ENCODE measurements at places on chromosomes 2 and 18.

GRCh38 chr2:18950361-18950851, 361.0 kb upstream of the NT5C1B start:
- DNase-seq: no peak
- no peak overlapping the region for H3K4me3 ChIP-seq
- no peaks in the 10 kb centered on the region for H3K27me3 ChIP-seq
- H3K4me1 ChIP-seq: no peaks in the 10 kb centered on the region
- H3K36me3 ChIP-seq: no peaks in the 10 kb centered on the region
- no peak overlapping the region for H3K27ac ChIP-seq

- no peak for DNase-seq
- no peak overlapping the region for H3K4me3 ChIP-seq
- H3K4me1 ChIP-seq: peaks cover 12% of the 10 kb centered on the region
- no peaks in the 10 kb centered on the region for H3K27me3 ChIP-seq
Measured at GRCh38 chr2:33377048-33377447, 99.4 kb upstream of the RASGRP3 start.

GRCh38 chr18:37680911-37681310, 115.3 kb upstream of the CELF4 start:
- no peaks in the 10 kb centered on the region for H3K36me3 ChIP-seq
- no peaks in the 10 kb centered on the region for H3K4me1 ChIP-seq
- no peak overlapping the region for H3K4me3 ChIP-seq
- no peak overlapping the region for H3K27ac ChIP-seq
- H3K27me3 ChIP-seq: no peaks in the 10 kb centered on the region

DNA sequence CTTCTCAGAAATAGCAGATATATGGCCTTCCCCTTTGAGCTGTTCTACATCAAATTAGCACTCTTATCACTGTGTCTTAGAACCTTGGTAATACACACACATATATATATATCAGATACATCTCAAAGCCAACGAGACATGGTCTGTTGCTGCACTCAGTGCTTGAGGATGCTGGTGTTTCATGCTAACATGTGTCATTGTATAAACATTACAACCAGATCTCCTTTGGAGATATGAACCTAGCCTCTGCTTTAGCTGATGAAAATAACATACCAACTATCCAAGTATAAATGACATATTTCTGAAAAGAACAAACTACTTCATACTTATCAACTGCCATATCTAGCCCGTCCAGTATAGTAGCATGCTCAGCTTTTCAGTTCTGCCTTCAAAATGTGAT, 226.7 kb upstream of the HNRNPA3 start:
- DNase-seq: no peak
- H3K27ac ChIP-seq: no peak overlapping the region
- no peak overlapping the region for H3K4me3 ChIP-seq
- H3K27me3 ChIP-seq: no peaks in the 10 kb centered on the region

GRCh38 chr18:43634994-43635393, 357.7 kb upstream of the SYT4 start:
- no peak for DNase-seq
- H3K4me3 ChIP-seq: no peak overlapping the region

DNA sequence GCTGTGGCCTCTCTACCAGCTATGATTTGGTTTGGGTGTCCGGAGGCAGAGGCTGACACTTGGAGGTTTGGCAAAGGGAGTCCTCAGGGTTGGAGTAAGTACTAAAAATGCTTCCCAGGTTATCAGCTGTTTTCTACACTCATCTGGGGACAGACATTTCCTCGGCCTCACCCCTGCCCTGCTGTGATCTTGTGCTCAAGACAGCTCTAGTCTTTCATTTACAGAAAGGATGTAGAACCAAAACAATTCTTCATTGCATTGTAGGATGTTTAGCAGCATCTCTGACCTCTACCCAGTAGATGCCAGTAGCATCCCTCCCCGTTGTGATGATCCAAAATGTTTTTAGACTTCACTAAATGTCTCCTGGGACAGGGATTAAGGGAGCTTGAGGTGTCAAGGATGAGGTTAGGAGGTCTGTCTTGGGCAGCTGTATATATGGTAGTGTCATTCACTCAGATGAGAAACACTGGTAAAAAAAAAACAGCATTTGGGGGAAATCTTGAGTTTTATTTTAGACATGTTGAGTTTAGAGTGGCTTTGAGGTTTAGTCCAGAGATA, 26.6 kb downstream of the CD28 start:
- no peaks in the 10 kb centered on the region for H3K4me1 ChIP-seq
- no peak overlapping the region for H3K4me3 ChIP-seq
- H3K27me3 ChIP-seq: no peaks in the 10 kb centered on the region
- no peak overlapping the region for H3K27ac ChIP-seq
- DNase-seq: no peak
- no peaks in the 10 kb centered on the region for H3K36me3 ChIP-seq

- H3K4me3 ChIP-seq: no peak overlapping the region
- DNase-seq: no peak
- H3K27ac ChIP-seq: no peak overlapping the region
- peaks cover 9% of the 10 kb centered on the region for H3K36me3 ChIP-seq
Measured at GRCh38 chr2:120262150-120262549, 9.5 kb downstream of the RALB start.

DNA sequence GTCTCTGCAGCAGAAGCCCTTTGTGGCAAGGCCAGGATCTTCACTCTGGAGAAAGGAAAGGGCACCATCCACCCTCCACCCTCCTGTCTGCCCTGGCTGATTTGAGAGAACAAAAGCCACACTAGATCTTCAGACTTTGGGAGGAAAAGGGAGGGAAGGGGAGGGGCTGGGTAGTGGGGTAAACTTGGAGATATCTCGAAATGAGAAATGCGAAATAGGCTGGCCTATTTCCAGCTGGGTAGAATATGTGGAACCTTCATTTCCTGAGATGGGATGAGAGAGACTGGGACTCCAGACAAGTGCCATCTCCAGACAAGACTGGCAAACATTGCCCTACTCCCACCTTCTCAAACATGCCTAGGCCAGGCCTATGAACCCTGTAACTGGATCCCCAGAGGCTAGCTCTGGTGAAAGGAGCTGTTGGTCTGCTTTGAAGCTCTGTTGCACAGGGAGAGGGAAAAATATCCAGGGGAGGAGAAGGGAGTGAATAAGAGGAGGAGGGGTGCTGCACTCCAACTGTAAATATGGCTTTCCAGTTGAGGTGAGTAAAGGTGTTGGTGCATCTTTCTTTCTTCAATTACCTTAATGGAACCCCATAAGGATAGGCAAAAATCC, 1.7 kb downstream of the HOXD12 start:
- no peaks in the 10 kb centered on the region for H3K36me3 ChIP-seq
- no peak overlapping the region for H3K4me3 ChIP-seq
- H3K27ac ChIP-seq: no peak overlapping the region
- DNase-seq: no peak
- H3K27me3 ChIP-seq: peaks cover 100% of the 10 kb centered on the region
- peaks cover 43% of the 10 kb centered on the region for H3K4me1 ChIP-seq

DNA sequence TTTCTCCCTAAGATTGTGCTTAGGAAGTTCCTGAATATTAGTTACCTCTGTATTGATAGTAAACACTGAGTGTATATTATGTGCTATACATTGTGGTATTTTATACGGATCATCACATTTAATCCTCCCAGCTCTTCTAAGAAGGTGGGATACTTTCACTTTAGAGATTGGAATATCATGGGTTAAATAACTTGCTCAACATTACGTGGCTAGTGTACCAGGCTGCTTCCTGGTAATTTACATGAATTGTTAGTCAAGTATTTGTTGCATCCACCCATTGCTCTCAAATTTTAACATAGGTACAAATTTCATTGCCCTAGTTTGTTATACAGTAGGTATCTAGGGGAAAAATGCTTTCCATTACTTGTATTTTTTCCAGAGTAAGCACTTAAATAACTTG, 21.4 kb downstream of the FAM98A start:
- H3K27ac ChIP-seq: no peak overlapping the region
- H3K27me3 ChIP-seq: no peaks in the 10 kb centered on the region
- DNase-seq: no peak

DNA sequence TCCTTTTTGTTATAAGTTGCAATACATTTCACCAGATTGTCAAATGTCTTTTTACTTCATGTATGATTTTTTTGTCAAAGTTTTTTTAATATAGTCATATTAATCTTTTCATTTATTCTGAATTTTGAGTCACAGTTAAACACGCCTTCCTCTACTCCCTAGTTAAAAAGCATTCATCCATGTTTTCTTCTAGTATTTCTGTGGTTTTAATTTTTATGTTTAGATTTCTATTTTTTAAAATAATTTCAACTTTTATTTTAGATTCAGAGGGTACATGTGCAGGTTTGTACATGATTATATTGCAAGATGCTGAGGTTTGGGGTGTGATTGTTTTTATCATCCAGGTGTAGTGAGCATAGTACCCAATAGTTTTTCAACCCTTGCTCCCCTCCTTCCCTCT, 146.7 kb upstream of the MYO3B start:
- H3K27ac ChIP-seq: no peak overlapping the region
- no peaks in the 10 kb centered on the region for H3K4me1 ChIP-seq
- no peak for DNase-seq
- no peak overlapping the region for H3K4me3 ChIP-seq
- no peaks in the 10 kb centered on the region for H3K27me3 ChIP-seq
- H3K36me3 ChIP-seq: peaks cover 4% of the 10 kb centered on the region

DNA sequence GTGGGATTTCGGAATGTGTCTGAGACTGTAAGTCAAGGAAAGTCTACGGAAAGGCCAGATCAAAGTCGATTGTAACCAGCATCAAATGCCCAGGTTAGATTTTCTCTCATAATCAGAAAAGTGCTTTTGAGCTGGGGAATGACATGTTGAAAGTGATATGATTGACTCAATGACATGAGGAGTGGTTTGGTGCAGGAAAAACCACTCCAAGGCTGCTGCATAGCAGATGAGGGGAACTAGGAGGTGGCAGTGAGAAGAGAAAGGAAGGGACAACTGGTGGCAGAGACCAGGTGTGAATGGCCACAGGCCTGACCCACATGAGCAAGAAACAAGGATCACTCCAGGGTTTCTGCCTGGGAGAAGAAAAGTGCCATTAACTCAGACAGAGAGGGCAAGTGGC, 822 bp downstream of the SLC35F6 start:
- no peaks in the 10 kb centered on the region for H3K27me3 ChIP-seq
- DNase-seq: no peak
- peaks cover 45% of the 10 kb centered on the region for H3K4me1 ChIP-seq
- H3K27ac ChIP-seq: peak overlapping the region; percentile 86

DNA sequence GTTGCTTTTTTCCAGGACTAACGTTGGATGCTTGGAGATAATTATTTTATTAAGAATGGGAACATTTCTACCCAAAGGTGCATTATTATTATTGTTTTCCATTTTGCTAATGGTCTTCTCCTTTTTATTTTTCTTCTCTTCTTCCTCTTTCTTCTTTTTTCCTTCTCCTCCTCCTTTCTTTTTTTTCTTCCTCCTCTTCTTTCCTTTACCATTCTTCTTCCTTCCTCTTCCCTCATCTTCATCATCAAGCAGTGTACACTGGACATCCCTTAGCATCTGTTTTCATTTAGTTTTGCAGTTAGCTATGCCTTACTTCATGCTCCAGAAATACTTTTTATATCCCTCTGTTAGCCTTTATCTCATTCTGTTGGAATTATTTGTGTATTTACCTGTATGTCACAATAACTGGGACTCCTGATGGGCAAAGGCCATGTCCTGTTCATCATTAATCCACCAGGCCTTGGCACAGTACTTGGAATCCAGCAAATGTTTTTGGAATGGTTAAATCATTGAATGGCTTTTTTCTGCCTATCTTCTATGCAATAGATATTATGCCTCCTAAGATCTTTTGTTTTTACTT, 162.7 kb downstream of the CAMKMT start:
- no peaks in the 10 kb centered on the region for H3K36me3 ChIP-seq
- DNase-seq: no peak
- H3K27ac ChIP-seq: no peak overlapping the region
- no peak overlapping the region for H3K4me3 ChIP-seq
- no peaks in the 10 kb centered on the region for H3K4me1 ChIP-seq

- peak overlapping the region; percentile 91 for H3K4me3 ChIP-seq
- H3K27me3 ChIP-seq: no peaks in the 10 kb centered on the region
- H3K4me1 ChIP-seq: peaks cover 8% of the 10 kb centered on the region
Measured at GRCh38 chr2:178478130-178478438, 316 bp downstream of the FKBP7 start.

GRCh38 chr2:124027182-124027581, 2.1 kb downstream of the CNTNAP5 start:
- H3K36me3 ChIP-seq: no peaks in the 10 kb centered on the region
- H3K4me3 ChIP-seq: peak overlapping the region; percentile 62
- DNase-seq: peak; percentile 68
- peaks cover 9% of the 10 kb centered on the region for H3K4me1 ChIP-seq

- no peaks in the 10 kb centered on the region for H3K4me1 ChIP-seq
- no peak overlapping the region for H3K27ac ChIP-seq
Measured at GRCh38 chr18:57957210-57957609, 86.8 kb upstream of the NEDD4L start.

DNA sequence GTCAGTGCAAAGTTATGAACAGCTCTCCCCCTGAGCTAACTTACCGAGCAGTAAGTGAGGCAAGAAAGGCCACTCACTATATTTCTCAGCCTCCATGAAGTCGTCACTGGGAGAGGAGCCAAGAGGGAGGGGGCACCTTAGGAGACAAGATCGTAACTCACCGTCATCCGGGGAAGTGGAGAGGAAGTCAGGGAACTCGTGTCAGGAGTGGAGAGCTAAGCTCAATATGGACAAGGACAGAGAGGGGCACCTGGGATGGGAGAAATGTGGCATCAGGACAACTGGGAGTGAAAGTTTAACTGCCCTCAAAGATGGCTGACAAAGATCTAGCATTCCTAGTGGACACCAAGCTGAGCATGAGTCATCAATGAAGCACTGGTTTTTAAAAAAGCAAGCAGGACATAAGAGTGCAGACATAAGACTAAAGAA, 37.1 kb downstream of the BCL11A start:
- no peak for DNase-seq
- H3K4me1 ChIP-seq: peaks cover 15% of the 10 kb centered on the region
- peak overlapping the region; percentile 48 for H3K27ac ChIP-seq
- H3K4me3 ChIP-seq: no peak overlapping the region

DNA sequence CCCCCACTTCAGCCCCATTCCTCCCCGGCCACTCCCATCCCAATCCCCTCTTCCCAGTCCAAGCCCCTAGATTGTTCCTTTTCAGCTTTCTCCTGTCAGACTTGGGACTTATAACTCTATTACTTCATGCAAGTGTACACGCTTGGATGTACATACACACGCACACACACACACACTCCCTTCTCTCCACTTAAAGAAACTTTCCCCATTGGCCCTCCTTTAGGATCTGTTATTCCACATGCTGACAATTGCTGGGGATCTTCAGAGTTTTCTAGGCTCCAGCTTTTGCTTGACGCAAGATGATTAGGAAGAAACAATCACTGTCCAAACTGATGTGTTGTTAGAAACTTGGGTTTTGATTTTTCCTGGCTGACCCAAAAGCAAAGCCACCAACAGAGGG, 75.4 kb downstream of the CDK15 start:
- no peaks in the 10 kb centered on the region for H3K36me3 ChIP-seq
- H3K27ac ChIP-seq: no peak overlapping the region
- peaks cover 17% of the 10 kb centered on the region for H3K4me1 ChIP-seq
- DNase-seq: no peak
- peaks cover 6% of the 10 kb centered on the region for H3K27me3 ChIP-seq

- DNase-seq: no peak
- peaks cover 3% of the 10 kb centered on the region for H3K4me1 ChIP-seq
- H3K4me3 ChIP-seq: no peak overlapping the region
- no peaks in the 10 kb centered on the region for H3K27me3 ChIP-seq
Measured at GRCh38 chr18:58581265-58581664, 47.6 kb downstream of the ALPK2 start.
